ENCODE measurements at places on chromosomes 16 and 17.

GRCh38 chr16:59574296-59574695 is 840.2 kb upstream of the GOT2 start:
- DNase-seq = no peak

- DNase-seq = no peak
Measured at GRCh38 chr16:27198451-27199234, 4.7 kb upstream of the KDM8 start.

DNA sequence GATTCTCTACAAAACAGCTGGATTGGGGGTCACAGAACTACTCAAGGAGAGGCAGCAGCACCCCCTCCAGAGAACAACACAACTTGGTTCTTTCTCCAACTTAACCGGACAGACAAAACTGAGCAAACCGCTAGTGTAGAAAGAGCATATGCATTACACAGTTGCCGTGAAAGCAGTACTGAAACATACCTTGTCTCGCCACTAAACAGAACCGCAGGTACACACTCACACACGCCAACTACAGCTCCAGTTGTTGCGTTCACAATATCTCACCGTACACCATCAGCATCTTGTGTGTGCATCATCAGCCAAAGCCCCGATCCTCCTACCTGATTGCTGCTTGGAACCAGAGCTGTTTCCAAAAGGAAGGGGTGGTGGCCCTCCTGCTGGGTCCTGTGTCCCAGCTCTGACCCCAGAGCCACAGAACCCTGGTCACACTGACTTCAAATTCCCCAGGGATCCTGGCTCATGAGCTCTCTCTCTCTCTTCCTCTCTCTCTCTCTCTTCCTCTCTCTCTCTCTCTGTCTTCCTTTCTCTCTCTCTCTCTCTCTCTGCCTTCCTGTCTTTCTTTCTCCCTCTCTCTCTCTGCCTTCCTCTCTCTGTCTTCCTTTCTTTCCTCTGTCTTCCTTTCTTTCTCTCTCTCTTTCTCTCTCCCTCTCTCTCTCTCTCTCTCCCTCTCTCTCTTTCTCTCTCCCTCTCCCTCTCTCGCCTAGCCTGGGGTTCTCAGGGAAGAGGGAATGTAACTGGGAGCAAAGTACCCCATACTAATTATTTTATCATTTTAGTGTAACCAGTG is 8.4 kb downstream of the PIMREG start:
- no peak for DNase-seq

- no peak for DNase-seq
Measured at GRCh38 chr17:61217878-61218437, 181.7 kb upstream of the TBX2 start.

GRCh38 chr16:979859-980594 is 1.5 kb upstream of the SOX8 start:
- DNase-seq = no peak

- DNase-seq = peak; percentile 21
Measured at GRCh38 chr16:57478396-57479204, 7.7 kb downstream of the DOK4 start.
